Dorsolateral prefrontal cortex (tissue), 122 donors: ENCODE measurements at places on chromosomes 2 and 18.
A peak's percentile ranks its signal among the peaks of the same experiment; 100 is the strongest.

GRCh38 chr2:121162893-121163292 is 122.1 kb downstream of the TFCP2L1 start:
- no peak for DNase-seq

GRCh38 chr2:221501210-221501882 is 70.8 kb downstream of the EPHA4 start:
- no peak for DNase-seq

DNA sequence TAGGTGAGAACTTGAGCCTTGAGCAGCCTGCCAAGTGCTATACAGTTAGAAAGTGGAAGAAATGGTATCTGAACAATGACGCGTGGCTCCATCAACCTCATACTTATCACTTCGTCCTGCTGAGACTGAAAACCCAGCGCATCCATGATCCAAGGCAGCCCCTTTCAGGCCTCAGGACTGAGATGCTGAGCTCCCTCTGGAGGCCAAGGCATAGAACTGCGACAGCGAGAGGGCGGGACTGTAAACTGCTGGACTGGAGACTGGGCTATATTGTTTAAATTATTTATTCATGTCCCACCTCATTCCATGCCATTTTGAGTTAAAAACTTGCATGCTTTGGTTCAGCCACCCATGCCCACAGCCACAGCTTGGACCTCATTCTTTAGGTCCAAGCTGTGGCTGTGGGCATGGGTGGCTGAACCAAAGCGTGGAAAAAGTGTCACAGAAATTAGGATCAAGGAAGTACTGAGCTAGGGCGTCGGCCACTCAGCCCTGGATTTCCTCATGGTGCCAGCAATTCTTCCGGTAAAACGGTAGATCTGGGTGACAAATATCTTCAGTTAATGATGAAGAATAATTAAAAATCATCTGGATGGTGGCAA is 195.5 kb downstream of the L3MBTL4 start:
- no peak for DNase-seq

DNA sequence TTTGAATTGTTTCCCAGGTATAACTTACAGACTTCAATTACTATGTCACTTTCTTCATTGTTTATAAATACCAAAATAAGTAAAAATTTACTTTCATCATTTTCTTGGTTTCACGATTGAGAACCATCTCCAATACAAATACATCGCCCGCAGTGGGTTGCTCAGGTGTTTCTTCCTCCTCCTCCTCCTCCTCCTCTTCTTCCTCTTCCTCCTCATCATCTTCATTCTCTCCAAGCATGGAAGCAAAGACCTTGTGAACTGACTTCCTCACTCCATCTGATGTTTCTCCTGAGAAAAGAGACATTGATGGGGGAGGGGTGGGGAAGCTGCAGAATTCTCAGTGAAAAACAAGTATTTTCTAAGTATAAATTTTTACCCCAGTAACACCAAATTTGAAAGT is 6.6 kb downstream of the GTF3C3 start:
- DNase-seq = no peak

DNA sequence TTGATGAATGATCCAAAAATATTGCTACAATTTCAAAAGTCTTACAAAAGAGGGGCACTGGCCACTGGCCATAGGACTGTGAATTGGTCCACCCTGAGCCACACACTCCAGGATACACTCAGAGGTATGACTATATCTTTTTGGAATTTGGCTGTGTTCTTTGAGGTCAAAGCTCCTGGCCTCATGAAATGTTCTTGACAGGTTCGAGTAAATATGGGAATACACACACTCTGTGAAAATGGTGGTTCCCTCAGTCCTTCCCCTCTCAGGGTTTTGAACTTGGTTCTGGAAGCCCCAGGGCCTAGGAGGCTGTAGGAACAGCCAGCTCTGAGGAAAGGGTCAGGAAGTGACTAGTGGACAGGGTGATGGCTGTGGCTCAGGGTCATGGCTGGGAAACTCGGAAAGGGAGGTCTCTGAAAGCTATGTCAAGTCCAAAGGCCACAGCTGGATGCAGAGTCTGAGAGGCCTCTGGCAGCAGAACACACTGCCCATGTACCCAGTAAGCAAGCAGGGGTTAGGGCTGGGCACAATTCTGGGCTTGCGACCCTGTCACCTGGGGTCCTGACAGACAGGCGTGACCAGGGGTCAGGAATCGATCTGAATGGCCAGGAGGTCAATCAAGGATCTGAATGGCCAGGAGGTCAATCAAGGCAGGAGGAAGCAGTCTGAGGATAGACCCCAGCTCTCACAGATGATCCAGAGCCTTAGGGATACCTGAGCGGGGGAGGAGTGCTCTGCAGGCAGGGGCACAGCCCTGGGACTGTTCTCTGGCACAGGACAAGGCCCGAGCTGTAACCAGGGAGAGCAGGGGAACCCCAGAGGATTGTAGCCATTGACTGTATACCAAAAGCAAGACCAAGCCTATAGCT is 223.4 kb upstream of the SMAD2 start:
- no peak for DNase-seq

DNA sequence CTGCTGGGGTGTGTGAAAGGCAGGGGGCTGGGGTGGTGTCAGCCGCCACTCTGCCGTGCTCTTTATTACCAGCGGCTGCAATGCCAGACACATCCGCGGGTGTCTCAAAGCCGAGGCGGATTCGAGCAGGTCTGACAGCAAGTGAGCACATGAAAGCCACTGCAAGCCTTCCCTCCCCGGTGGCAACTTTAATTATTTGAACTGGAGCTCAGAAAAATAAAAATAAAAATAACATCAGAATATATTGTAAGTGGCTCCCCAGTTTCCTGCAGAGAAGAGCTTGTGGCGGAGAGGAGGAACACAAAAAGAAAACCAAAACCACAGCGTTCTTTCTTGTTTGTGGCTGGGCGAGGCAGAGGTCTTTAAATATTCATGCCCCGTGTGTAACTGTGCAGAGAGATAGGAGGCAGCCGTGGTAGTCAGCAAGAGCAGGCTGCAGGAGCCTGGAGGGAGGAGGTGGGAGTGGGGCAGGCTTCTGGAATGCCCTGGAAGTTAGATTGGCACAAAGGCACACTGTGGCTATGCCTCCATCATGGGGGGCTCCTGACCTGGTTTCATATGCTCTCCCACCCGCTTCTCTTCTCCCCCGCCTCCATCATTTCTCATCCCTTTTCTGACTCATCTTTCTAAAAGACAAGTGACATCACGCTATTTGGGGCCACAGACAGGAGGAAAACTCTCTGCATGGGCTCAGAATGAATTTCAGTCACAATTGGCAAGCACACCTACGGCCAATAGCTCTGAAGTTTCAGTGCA is 199.8 kb downstream of the CLIP4 start:
- no peak for DNase-seq

- DNase-seq = no peak
Observed at GRCh38 chr2:135620198-135620597, 88.9 kb downstream of the R3HDM1 start.

DNA sequence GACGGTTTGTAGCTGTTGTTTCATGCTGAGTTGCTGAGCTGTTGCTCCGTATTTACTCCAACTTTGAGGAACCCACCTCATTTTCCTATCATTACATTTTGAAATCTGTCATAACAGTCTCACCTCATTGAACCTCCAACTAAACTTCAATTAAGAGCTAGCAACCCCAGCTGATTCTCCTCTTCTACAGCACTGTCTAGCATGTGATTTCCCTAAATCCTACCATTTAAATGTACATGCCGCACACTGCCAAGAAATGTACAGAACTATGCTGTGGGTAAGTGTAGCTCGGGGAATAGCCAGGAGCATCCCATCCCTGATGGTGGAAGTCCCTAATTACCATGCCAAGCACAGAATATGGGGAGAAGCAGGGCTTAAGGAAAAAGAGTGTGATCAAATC is 299.9 kb downstream of the AFF3 start:
- no peak for DNase-seq

- DNase-seq = peak; percentile 70
Observed at GRCh38 chr2:217947383-217948350, 55.1 kb downstream of the TNS1 start.

GRCh38 chr2:109021895-109022300 is 32.9 kb upstream of the EDAR start:
- DNase-seq = no peak

GRCh38 chr2:202290970-202291369 is 25.4 kb downstream of the NOP58 start:
- no peak for DNase-seq

DNA sequence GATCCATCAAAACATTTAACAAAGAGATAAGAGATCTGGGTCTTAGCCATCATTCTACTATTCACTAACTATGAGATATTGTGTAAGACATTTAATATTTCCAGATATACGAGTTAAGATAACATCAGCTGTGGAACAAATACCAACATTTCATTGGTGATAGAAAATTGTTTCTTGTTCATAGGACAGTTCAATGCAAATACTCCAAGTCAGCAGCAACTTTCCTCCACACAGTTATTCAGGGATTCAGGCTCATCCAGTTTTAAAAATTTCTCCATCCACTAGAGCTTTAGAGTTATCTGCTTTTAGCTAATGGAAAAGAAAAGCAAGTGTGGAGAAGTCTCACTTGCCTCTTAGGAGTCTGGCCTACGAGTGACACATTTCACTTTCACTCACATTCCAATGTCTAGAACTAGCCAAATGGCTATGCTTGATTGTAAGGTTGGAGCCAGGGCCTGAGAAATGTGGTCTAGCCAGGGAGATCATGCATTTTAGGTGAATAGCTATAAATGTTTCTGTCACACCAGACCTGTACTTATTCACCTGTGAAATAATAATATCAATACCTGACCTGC is 119.3 kb upstream of the MAPRE2 start:
- no peak for DNase-seq

GRCh38 chr2:197929008-197929885 is 124.9 kb downstream of the PLCL1 start:
- DNase-seq = no peak
